ENCODE measurements at places on chromosomes 7 and 10.

DNA sequence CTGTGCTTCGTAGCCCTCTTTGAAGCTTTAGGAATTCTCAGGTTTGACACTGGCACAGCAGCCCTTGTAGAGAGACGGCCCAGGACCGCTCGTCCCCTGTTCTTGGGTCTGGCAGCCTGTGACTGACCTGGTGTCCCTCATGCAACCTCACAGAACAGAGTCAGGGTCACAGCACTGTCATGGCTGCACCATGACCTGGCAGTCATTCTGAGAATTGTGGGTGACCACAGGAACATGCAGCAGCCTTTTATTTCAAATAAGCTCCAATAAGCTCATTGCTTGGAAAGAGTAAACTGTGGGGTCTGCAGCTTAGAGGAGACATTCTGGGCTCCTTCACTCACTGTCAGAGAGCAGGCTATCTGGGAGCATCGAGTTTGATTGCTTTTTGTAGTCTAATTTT lies 42.5 kb downstream of the MYO1G start:
- no peak for DNase-seq

- DNase-seq: no peak
These were observed 585.0 kb upstream of the FOXK1 start for GRCh38 chr7:4097001-4097609.

GRCh38 chr10:49074836-49075682 lies 40.3 kb downstream of the VSTM4 start:
- no peak for DNase-seq

DNA sequence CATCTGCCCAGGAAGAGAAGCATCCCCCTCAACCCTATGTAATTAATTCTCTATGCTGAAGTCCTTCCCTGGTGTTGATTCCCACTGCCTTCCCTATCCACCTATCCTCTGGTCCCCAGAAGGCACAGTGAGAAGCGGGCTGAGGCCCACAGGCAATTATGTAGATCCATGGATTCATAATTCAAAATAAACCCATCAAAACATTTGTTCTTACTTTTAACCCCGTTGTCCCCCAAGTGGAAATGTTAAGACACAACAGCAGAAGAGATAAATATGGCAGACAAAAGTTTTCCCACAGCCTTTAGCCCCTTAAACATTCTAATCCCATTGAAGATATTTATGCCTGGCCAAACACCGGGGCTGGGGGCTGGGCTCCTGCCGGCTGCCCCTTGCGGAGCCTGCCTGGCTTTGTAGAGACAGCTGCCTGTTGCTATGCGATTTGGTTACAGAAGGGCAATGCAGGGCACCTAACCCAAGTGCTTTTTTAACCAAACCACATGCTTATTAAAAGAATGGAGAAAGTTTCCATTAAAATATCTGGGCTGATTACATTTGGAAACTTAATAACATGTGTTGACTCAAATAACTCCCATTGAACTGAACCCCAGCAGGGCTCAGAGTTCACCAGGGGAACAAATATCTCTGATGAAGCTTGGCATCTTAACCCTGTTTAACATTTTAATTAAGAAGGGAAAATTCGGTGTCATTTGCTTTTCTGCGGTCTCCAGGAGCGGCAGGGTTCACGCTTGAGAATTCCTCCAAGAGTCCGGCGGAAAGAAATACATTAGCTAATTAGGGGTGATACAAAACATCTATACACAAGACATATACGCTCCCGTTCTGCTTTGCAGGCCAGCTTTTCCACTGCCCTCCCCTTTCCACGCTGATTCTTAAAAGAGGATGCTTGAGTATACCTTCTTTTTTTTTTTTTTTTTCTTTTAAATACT lies 110.8 kb upstream of the FGFR2 start:
- DNase-seq: no peak

- no peak for DNase-seq
These were observed 177.2 kb upstream of the INHBA start for GRCh38 chr7:41880107-41880506.

DNA sequence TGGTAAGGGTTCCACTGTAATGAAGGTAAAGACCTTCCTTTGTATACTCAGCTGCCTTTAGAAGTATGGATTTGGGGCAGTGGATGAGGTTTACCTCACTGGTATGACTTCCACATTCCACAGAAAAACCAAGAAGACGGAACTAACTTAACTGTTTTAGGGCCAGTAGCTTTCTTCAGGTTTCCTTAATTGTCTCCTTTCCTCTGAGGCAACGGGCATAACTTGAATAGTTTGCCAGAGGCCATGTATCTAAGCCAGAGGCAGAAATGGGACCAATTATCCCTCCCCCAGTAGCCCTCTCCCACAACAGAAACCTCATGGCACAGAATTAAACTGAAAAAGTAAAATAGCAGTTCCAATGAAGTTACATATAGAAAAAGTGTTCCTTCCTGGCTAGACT lies 281.7 kb downstream of the PHTF2 start:
- DNase-seq: no peak

GRCh38 chr10:130179640-130180039 lies 43.4 kb downstream of the GLRX3 start:
- DNase-seq: no peak

DNA sequence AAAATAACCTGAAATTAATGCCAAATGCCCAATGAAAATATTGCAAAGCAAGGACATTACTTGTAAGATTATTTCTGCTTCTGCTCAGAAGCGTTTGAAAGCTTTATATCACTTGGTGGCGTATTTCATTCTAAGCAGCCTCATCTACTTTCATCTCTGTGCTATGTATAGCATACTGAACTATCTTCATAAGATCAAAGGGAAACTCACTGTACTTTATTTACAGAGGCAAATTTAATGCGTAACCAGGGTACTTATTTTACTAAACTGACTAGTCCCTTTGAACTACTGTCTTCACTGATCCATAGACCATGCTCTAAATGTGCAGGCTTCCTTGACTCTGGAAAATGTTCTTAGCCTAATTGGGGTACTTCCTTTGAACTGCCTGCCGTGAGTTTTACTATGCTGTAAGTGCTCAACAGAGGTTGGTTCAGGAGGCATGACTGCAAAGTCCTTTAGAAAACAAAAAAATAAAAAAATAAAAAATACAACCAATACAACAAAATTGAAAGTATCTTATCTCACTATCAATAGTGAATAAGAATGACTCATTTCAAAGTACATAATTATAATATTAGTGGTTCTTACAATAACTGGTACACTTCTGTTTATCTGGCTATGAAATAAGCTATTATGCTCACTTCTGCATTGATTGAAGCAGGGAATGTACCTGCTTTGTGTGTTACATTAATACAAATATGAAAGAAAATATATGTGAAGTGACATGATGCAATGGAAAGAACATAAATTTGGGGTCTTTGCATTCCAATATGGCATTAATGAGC lies 41.0 kb upstream of the TSPAN12 start:
- no peak for DNase-seq

All from coronary artery (tissue), 2 donors.